ENCODE measurements at places on chromosomes 13 and 19.

- no peak for DNase-seq
Observed at GRCh38 chr19:10286803-10287737, at the start of gene ICAM4. TSS of gene ICAM4 (plus strand) at chr19:10286955. CDS start at chr19:10287013, 58 bp downstream.

- peak; percentile 77 for DNase-seq
Observed at GRCh38 chr13:41060724-41061074, 610 bp upstream of the WBP4 start.

- no peak for DNase-seq
Observed at GRCh38 chr19:1896508-1896907, 8.7 kb upstream of the ADAT3 start.

GRCh38 chr19:3783660-3784584, 2.3 kb downstream of the MATK start:
- DNase-seq = no peak

DNA sequence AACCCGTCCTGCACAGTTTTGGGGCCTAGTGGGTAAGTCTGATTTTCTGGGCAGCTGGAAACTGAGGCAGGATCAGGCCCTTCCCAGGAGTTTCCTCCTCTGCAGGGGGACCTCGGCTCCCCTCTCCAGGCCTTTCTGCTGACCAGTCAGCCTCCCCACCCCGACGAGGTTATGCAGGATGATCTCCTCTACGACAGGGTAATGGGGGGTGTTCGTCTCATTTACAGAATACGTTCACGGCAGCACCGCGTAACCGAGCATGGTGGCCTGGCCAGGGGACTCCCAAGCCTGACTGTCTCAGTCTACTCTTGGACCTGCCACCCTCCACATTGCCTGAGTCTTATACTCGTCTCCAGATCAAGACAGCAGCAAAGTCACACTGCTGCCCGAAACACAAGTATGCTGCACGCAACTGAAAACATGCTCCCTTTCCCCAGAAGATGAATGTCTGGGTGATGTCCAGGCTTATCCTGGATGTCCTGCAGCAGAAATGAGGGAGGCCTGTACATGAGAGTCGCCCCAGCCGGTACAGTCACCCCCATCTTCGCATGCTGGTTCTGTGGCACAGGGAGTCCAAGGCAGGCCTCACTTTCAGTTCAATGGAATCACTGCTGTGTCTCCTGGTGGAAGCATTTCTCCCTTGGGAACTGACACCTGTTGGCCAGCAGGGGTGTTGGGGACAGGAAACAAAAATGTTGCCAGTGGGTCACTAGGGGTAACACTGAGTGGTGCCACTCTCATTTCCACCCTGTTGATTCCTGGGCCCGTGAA, 120.8 kb downstream of the SOX1 start:
- no peak for DNase-seq

GRCh38 chr19:53600217-53600616, 31.6 kb upstream of the DPRX start:
- DNase-seq = no peak

DNA sequence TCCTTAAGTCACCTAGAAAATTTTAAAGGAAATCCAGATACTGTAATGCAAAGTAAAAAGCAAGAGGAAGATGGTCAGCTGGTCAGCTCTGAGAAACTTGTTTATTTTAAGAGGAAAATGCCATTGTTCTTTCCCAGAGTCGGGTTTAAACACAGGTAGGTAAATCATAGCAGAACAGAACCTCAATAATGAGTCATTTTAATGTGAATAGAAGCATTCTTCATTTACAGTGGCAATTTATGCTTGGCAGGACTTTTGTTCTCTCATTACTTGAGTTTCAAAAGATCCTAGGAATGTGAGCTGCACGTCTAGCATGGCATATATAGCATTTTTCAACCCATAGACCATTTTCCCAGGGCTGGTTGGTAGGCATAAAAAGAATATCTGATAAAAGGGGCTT, 132.3 kb downstream of the LIG4 start:
- DNase-seq = no peak

GRCh38 chr13:41650706-41651105, 193.4 kb downstream of the RGCC start:
- no peak for DNase-seq

GRCh38 chr13:20624213-20624612, 57.3 kb downstream of the IFT88 start:
- no peak for DNase-seq

DNA sequence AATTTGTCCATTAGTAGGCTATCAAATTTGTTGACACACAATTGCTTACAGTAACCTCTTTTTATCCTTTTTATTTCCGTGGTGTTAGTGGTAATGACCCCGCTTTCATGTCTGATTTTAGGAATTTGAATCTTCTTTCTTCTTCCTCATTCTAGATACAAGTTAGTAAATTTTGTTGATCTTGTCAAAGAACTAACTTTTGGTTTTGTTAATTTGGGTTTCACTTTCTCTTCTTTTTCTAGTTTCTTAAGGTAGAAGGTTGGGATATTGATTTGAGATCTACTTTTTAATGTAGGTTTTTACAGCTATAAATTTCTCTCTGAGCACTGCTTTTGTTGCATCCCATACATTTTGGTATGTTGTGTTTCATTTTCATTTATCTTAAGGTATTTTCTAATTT, 53.3 kb upstream of the SLC7A1 start:
- DNase-seq = no peak

DNA sequence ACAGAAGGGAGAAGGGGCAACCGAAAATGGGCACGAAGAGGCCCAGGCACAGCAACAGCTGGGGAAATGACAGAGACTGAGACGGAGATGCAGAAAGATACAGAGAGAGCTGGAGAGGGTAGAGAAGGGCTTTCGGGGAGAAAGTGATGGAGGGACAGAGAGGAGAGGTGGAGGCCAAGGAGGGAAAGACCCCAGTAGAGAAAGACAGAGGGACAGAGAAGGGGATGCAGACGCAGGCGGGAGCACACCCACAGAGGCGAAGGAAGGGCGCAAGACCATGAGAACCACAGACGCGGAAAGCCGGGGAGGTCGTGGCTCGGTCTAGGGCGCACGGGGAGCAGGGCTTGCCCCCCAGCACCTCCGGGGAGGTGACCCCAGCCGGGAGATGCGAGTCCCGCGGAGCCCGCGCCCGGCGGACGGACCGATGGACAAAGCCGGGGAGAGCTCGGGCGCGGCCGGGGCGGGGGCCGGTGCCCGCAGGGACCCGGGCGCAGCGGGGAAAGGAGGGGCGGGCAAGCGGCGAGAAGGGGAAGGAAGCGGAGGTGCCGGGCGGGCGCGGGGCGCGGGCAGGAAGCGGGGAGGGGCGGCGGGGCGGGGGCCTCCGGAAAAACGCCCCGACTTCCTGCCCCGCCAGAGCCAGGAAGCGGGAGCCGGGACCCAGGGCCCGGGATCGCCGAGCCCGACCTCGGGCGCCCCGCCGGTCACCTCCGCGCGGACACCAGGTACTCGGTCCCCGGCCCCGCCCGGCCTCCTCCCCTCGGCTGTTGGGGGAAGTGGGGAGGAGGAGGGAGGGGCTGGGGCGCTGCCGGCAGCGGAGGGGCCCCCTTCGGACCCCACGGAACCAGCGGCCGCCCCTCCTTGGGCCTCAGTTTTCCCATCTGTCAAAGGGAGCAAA, at the start of gene ARHGEF1:
TSS of gene ARHGEF1 (plus strand) at position 617 of the 895 bp plus-strand sequence. CDS start 4,899 bp downstream, outside the sequence.
- no peak for DNase-seq

- DNase-seq = no peak
Observed at GRCh38 chr19:56176881-56177280, 1.1 kb downstream of the GALP start.

DNA sequence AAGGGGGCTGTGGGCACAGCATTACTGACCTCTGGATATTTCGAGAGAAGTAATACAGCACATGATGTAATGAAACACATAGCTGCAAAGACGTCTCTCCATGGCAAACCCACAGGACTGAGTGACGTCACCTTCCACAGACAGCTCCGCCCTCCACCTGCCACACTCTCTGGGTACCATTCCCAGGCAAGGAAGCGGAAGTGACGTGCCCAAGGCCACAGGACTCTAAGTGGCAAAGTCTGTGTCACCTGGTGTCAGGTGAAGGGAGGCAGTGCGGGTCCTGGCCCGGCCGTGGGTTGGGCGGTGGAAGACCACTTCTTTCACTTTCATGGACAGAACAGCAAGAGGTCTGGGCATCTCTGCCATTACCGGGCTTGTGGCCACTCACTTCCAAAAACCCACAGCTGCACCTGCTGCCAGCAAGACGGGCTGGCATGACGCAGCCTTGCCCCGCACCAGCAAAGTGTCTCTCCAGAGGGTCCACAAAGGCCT, 6.8 kb upstream of the ADPRHL1 start:
- no peak for DNase-seq

- no peak for DNase-seq
Observed at GRCh38 chr19:19597809-19598306, 20.6 kb downstream of the PBX4 start.

DNA sequence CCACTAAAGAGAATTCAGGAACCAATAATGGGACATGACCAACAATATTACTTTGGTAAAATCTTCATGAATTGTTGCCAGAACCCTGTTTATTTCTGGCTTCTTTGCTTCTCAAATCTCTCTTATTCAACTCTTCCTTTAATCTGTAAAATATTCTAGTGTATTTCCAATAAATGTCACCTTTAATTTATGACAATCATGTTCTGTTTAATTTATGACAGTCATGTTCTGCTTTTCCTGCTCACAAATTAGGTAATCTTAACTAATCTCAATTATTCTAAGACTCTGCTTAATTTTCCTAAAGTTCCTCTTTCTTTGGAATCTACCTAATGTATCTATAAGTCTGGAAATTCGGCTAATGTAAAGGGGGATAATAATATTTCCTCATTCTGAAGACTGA, 847.6 kb upstream of the KLHL1 start:
- DNase-seq = no peak

- DNase-seq = no peak
Observed at GRCh38 chr19:44687888-44688287, 11.1 kb upstream of the CEACAM16 start.

DNA sequence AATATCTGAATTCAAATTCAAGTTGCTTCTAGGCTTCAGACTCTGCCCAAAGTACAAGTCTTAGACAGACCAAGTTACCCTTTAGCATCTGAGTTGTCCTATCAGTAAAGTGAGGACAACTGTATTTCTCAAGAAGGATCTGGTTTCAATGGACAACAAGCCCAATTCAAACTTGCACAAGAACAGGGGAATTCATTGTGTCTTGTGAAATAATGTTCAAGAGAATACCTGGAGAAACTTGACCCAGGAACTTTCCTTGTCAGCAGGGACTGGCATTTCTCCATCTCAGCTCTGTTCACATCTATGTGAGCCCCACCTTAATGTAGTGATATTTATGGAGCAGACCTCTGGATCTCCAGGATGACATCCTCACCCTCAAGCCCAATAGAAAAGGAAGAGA, 894.9 kb upstream of the SLC10A2 start:
- no peak for DNase-seq

DNA sequence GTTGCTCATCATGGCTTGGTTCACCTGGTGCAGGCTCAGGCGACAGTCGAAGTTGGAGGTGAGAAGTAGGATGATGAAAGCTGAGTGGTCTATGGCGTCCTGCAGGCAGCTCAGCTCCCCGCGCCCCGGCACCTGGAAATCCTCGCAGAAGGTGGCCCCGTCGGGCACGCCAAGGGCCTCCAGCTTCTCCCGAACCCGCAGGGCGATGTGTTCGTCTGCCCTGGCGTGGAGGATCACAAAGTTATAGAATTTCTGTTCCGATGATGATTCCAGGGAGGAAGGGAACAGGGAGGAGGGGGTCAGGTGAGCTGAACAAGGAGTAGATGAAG, 14.6 kb downstream of the TICAM1 start:
- no peak for DNase-seq

- DNase-seq = no peak
Observed at GRCh38 chr13:83215627-83216026, 666.6 kb downstream of the SLITRK1 start.

GRCh38 chr19:14375055-14375581, 6.1 kb upstream of the ADGRE5 start:
- DNase-seq = no peak

DNA sequence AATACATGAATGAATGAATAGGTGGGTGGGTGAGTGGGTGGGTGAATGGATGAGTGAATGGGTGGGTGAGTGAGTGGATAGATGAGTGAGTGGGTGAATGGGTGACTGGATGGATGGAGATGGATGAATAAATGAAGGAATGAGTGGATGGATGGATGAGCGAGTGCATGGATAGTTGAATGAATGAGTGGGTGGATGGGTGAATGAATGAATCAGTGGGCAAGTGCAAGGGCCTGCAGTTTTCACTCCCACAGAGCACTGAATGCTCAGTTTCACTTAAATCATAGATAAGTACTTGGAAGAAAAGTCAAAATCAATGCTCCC, 12.4 kb downstream of the GAS6 start:
- no peak for DNase-seq

GRCh38 chr13:39379667-39380655, 223.0 kb downstream of the LHFPL6 start:
- no peak for DNase-seq

Measured in anterior cingulate cortex (tissue), 58 donors.